ENCODE measurements at places on chromosomes 6 and 20. TPM values are rescaled to one million over a fixed set of nuclear protein-coding genes. Genes with fewer than 3 reads are reported as not detected.

DNA sequence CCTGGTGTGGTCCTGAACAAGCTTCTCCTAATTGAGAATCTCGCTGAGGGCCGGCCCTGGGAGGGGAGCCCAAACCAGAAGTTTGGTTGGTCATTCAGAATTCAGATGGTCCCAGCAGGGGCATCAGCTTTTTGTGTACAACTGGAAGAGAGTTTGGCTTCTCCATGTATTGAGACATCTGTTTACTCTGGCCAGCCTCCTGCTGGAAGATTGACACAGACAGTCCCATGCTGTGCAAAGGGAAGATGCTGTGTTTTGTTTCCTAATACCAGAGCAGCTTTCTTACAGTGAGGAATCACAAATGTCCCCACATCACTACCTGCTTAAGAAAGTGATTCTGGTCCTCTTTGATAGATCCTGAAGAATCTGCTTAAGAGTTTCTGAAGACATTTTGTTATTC lies 97.8 kb downstream of the PLEKHG1 start:
- no peak for DNase-seq

DNA sequence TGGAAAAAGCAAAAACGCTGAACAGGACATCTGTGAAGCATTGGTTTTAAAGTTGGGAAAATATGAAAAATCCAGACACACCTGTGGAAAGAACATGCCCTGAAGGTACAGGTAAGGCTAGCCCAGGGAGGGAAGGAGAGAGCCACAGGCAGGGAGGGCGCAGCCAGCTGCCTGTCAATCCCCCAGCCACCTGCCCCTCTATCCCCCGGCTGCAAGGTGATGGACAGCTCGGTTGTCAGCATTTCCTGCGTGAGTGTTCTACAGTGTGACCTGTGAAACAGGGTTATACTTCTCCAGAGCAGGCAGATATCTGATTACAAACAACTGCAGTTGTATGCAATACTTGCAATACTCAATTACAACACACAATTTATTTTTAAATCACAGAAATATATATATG lies 358.1 kb downstream of the SMOC2 start:
- DNase-seq = no peak

DNA sequence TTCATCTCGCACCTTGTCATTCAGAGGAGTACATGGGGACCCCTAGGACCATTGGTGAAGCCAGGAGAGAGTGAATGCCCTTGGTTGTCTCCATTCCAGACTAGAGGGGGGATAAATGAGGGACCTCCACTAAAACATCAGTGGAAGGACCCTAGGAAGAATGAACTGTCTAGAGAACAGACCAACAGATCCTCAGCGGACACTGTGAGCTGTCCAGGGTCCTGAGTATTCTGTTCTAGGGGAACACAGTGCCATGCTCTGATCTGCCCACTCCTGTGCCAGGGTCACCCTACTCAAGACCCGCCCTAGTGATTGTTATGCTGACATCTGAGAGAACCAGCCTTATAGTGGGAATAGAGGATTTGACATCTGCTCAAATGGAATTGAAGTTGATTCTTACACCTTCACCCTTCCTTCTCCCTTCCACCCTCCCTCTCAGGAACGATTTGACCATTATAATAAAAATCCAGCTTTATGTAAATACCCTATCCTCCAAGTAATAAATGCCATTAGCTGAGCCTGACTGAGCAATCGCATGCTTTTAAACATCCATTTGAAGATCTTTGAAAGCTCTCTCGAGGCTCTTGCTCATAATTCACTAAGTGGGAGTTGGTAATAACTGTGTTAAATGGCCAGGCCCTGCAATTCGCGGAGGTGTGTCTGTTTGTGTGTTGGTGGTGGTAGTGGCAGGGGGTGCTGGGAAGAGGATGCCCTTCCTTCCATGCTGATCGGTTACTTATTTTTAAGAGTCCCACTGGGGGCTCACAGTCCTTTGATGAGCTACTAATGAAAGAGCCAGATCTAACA lies 43.6 kb upstream of the SLC32A1 start:
- DNase-seq = peak; percentile 45

SRPK1 gene
- 61.9 TPM for total RNA-seq

TFAP2A gene
- total RNA-seq = not detected

SOX18 gene
- total RNA-seq = not detected

Data from B cell (primary cell).